Fibroblast of skin of right quadriceps (primary cell): ENCODE measurements at places on chromosomes 13 and 19.

DNA sequence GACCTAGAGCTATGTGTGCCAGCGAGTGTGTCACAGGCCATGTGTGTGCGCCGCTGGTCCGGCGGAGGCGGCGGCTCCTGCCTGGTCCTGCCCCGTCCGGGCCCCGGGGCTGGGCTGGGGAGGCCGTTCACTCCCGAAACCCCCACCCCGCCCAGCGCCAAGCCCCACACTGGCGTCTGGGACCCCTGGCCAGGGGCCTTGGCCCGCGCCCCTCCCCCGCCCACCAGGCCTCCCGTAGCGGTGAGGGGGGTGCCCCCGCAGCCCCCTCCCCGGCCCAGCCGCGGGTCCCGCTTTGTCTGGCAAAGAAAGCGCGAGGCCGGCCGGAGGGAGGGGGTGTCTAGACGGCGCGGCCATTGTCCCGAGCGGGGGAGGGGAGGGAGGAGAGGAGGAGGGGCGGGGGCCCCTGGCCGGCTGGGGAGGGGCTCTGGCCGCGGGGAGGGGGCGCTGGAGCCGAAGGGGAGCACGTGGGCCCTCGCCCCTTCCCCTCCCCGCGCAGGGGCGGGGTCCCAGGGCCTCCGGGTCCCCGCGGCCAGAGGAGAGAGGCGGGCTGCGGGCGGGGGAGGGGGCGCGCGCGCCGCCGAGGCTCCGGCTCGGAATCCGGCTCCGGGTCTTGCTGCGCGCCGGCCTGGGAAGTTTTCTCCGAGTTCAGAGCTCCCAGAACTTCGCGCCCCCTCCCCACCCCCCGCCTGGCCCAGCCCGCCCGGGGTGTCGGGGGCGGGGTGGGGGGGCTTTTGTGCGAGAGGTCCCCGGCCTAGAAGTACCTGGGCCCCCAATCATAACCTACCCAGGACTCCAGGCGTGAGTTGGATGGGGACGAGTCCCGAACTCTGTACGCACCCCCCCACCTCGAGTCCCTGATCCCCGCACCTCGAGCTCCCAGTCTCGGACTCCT is 888 bp downstream of the NOTCH3 start:
- DNase-seq: peak; percentile 31

- no peak for DNase-seq
These were observed 97.8 kb downstream of the RNF17 start for GRCh38 chr13:24861617-24862362.

- no peak for DNase-seq
These were observed 5.0 kb downstream of the ANO8 start for GRCh38 chr19:17329366-17330261.

DNA sequence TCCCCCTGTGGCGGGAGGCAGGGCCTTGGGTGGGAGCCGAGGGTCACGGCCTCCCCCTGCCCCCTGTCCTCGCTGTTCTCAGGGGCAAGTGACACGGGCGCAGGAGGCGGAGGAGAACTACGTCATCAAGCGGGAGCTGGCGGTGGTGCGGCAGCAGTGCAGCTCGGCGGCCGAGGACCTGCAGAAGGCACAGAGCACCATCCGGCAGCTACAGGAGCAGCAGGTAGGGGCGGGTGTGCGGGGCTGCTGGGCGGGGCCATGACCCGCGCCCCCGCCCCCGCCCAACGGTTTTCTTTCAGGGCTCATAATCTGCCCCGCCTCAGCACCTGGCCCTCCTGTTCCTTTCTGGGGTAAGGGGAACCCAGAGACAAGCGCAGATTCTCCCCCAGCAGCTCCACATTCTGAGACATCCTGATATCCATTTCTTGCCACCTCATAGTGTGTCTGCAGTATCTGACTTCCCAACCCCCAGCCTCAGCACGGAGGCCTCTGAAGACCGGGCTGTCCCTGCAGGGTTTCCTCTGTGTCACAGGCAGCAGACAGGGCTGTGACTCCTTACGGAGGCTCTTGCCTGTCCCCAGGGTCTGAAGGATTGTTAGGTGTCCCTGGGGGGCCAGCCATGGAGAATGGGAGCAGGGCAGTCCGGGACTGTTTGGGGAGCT is 15.9 kb downstream of the PRR36 start:
- no peak for DNase-seq

DNA sequence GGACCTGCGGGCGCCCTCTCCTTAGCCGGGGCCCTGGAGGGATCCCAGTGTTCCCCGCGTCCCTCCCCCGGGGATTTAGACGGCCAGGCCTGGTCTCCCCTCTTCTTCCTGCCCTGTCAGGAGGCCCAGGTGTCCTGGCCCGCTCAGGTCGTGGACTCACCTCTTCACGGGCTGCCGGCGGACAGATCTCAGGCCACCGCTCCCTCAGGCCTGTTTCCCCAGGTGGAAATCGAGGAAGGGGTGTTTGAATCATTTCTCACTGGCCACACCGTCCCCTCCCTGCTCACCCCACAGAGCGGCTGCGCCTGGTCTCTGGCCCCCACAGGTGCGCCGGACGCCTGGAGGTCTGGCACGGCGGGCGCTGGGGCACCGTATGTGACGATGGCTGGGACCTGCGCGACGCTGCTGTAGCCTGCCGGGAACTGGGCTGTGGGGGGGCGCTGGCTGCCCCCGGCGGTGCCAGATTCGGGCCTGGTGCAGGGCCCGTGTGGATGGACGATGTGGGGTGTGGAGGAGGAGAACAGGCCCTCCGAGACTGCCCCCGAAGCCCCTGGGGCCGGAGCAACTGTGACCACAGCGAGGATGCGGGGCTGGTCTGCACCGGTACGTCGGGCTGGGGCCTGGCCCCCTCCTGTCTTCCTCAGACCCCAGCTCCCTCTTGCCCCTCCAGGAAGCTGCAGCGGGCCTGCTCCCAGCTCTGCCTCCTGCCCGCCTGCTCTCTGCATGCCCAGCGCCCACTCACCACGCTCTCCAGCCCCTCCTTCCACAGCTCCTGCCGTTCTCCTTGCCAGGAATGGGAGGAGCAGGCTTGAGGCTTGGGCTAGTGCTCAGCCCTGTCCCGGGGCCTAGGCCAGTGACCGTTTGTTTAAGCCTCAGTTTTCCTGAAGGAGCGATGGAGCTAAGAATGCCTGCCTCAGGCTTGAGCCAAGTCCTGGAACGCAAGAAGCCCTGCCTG is 2.5 kb downstream of the SSC5D start:
- DNase-seq: no peak
